Peyer's patch (tissue), 4 donors: ENCODE measurements at places on chromosomes 1 and 21. TPM values are rescaled to one million over a fixed set of nuclear protein-coding genes. Genes with fewer than 3 reads are reported as not detected.
A peak's percentile ranks its signal among the peaks of the same experiment; 100 is the strongest.

Gene HPCAL4
- not detected for total RNA-seq

Gene TTLL7
- total RNA-seq: 1.2 TPM

Gene POU3F1
- not detected for total RNA-seq

- H3K4me1 ChIP-seq: no peaks in the 10 kb centered on the region
- H3K27me3 ChIP-seq: no peaks in the 10 kb centered on the region
- H3K36me3 ChIP-seq: no peaks in the 10 kb centered on the region
- H3K4me3 ChIP-seq: peak overlapping the region; percentile 65
- peak; percentile 85 for DNase-seq
- peak overlapping the region; percentile 81 for H3K27ac ChIP-seq
Observed at GRCh38 chr1:203629507-203630082, 3.0 kb downstream of the ATP2B4 start.

GRCh38 chr1:6591644-6592043 is 11.0 kb downstream of the KLHL21 start:
- H3K27ac ChIP-seq: no peak overlapping the region
- no peaks in the 10 kb centered on the region for H3K4me1 ChIP-seq

GRCh38 chr21:33762803-33763581 is 120.7 kb downstream of the ITSN1 start:
- no peak overlapping the region for H3K4me3 ChIP-seq
- no peaks in the 10 kb centered on the region for H3K36me3 ChIP-seq
- H3K27me3 ChIP-seq: no peaks in the 10 kb centered on the region
- DNase-seq: no peak
- H3K4me1 ChIP-seq: no peaks in the 10 kb centered on the region

Gene SLC1A7
- 12.8 TPM for total RNA-seq

- H3K36me3 ChIP-seq: peaks cover 24% of the 10 kb centered on the region
- H3K4me1 ChIP-seq: no peaks in the 10 kb centered on the region
- no peak for DNase-seq
- H3K27me3 ChIP-seq: no peaks in the 10 kb centered on the region
Observed at GRCh38 chr1:236016083-236016482, 48.8 kb downstream of the NID1 start.

Gene OVAAL
- not detected for total RNA-seq

Gene PRUNE1
- total RNA-seq: 27.7 TPM
